ENCODE measurements at places on chromosomes 2 and 18.

- no peak for DNase-seq
Measured at GRCh38 chr2:219125886-219126270, 34.7 kb downstream of the NHEJ1 start.

GRCh38 chr2:275466-275865 lies 10.7 kb downstream of the ACP1 start:
- no peak for DNase-seq

- DNase-seq = no peak
Measured at GRCh38 chr2:10320575-10320931, 17.8 kb downstream of the HPCAL1 start.

- no peak for DNase-seq
Measured at GRCh38 chr2:212638694-212639093, 100.1 kb upstream of the ERBB4 start.

DNA sequence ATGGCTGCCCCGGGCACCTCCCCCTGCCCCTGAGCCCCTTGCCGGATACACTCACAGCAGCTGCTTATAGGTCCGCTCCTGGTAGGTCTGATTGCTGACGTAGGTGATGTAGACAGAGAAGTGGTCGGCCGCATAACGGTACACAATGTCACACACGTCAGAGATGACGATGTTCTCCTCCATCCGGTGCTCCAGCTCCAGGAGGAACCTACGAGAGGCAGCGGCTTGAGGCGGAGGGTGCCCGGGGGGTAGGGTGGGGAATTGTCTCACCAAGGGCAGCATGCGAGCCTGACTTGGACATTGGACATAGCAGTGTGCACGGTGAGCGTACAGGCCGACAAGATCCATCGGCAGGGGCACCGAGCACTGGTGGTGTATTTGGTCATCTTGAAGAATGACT lies 22.8 kb downstream of the SNORC start:
- no peak for DNase-seq

DNA sequence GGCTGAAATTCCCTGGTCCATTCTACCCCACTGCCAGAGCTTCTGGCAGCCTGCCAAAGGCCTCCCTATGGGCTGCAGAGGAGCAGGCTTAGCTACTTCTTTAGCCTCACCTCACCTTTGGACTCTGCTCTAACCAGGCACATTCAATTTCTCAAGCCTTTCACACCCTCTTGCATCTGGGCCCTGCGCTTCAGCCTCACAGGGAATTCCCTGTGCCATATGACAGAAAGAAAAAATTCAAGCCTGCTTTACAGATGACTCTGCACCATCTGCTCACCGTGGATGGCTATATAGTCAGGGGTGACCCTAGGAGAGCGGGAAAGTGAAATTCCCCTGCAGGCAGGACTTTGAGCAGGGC lies 62.5 kb downstream of the REEP1 start:
- no peak for DNase-seq

GRCh38 chr2:158969715-158970240 lies 1.3 kb downstream of the TANC1 start:
- peak; percentile 43 for DNase-seq

GRCh38 chr2:169625781-169626180 lies 41.6 kb downstream of the PPIG start:
- DNase-seq = no peak

- DNase-seq = no peak
Measured at GRCh38 chr2:229571243-229571642, 143.1 kb downstream of the DNER start.

DNA sequence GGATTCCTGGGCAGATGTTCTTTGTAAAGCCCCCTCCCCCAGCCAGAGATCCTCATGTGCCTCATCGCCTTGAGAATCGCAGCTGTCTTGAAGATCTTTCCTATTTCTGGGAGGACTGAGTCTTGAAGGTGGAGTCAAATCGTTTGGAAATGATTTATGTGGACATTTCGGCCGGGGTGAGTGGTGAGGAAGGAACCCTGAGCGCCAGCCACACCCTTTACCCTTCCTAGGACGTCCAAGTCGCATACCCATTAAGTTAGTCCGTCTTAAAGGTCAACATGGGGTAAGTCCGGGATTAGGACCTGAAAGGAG lies 84.9 kb upstream of the ZCCHC2 start:
- peak; percentile 32 for DNase-seq

DNA sequence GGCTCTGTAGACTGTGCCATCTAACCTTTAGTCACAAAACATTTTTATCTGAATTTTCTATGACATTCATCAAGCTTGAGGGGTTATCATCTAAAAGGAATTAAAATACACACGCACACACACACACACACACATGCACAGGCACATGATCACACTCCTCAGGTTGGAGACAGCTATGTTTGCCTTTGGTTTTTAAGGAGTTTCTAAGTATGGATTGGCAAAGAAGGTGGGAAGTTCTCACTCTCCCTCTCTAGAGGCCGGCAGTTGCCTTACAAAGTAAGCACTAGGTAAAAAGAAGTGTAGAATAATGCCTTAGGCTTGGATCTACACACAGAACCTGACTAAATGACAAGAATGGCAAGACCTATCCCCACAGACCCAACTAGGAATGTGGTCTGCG lies 437.1 kb downstream of the ZEB2 start:
- no peak for DNase-seq

DNA sequence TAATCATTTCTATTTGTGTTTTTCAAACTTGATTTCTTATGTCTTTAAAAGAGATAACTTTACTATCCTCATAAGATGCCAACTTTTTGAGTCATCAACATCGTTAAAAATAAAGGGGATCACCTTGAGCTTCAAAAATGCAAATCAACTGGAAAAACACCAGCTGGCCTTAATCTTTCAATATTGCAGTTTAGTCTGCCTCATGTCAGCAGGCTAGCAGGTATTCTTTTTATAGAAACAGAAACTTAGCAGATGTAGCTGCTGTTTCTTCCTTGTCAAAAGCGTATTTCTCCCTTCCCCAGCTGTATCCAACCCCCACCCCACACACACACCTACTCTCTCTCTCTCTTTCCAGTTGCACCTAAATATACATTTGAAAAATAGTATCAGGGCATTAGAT lies 154.1 kb upstream of the ZNF804A start:
- DNase-seq = no peak

DNA sequence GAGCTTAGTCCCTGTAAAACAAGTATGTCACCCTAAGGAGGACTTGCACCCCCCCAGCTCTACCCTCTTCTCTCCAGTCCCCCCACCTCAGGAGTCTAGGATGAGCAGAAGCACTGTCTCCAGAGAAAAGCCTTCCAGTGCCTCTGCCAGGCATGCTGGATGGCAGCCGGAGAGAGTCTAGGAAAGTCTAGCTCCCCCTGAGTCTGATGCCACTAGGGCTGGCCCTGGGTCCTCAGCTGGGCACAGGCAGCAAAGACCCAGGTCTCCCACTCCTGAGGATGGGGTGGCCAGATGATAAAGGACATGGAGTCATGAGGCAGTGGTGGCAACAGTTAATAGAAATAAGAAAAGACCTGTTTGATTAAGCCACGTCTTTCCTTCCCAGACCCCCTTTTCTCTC lies 225.6 kb downstream of the CYP26B1 start:
- DNase-seq = peak; percentile 2

GRCh38 chr18:2368102-2368501 lies 203.2 kb downstream of the METTL4 start:
- DNase-seq = no peak

- DNase-seq = no peak
Measured at GRCh38 chr18:29629493-29630036, 1413.0 kb downstream of the DSC3 start.

- peak; percentile 25 for DNase-seq
Measured at GRCh38 chr2:119645173-119645855, 33.7 kb upstream of the TMEM177 start.

GRCh38 chr2:27000228-27000627 lies 29.8 kb downstream of the MAPRE3 start:
- no peak for DNase-seq

DNA sequence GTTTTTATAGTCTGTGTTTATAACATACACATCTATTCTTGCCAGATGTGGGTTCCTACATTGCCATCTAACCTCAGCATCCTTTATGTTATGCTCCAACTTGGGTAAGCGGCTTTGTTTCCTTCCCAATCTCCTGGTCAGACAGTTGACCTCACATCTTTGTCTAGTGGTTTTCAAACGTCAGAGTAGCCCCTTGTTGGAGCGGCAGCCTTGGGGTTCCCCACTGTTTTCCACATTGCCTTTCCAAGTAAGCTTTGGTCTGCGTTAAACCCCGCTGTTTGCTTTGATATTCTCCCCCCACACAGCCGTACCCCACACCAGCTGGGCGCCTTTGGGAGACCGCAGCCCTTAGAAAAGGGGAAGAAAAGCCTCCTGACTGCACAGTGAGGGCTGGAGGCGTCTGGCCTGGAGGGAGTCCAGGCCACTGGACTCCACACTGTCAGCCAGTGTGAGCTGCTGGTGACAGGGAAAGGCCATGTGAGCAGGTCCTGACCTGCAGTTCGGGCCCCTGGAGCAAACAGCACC lies 83.3 kb downstream of the MALT1 start:
- peak; percentile 15 for DNase-seq

GRCh38 chr2:10012963-10013461 lies 30.3 kb upstream of the KLF11 start:
- DNase-seq = no peak

GRCh38 chr18:9643549-9643948 lies 29.2 kb upstream of the PPP4R1 start:
- DNase-seq = peak; percentile 88

- DNase-seq = no peak
Measured at GRCh38 chr18:39271654-39272053, 1706.1 kb upstream of the CELF4 start.

- no peak for DNase-seq
Measured at GRCh38 chr18:76569644-76570419, 74.8 kb upstream of the ZNF516 start.

GRCh38 chr2:152335726-152336118 lies 748 bp downstream of the FMNL2 start:
- DNase-seq = peak; percentile 50

DNA sequence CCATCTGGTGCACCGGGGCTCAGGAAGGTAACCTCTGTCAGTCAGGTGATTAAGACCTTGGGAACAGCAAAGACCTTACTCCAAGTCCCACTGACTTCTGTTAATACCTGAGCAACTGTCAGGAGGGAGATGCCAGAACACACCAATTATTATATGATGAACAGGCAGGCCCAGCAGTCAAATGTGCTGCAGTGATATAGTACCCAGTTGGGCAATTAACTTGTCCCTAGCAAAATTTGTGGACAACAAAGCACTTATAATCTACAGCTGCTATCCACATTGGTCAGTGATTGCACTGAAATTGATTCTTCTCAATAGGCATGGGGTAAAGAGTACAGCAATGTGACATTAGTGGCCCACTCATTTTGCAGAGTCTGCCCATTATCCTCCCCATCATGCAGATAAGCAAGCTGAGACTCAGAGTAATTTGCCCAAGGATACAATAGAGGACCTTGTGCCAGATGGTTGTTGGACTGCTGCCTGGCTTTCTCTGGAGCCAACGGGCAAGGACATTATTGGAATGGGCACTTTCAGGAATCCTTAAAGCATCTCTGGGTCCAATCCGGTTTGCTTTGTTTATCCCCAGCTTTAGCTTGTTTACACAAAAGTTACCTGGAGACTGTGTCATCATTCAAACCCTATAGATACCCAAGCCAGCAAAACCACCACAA lies 147.6 kb downstream of the CCBE1 start:
- no peak for DNase-seq

- DNase-seq = peak; percentile 52
Measured at GRCh38 chr2:157497638-157498314, 53.9 kb upstream of the CYTIP start.

DNA sequence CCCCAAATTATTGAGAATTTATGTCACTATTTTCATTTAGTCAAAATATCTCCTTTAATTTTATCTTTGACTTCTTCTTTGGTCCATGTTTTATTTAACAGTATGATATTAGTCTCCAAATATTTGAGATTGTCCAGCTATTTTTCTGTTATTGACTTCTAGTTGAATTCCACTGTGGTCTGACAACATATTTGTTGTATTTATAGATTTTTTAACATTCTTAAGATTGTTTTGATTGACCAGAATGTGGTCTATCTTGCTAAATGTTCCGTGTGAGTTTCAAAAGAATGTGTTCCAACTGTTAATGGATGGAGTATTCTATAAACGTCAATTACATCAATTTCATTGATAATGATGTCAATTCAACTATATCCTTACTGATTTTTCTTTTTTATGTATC lies 1452.1 kb downstream of the SUCLG1 start:
- peak; percentile 24 for DNase-seq

- DNase-seq = peak; percentile 96
Measured at GRCh38 chr18:811892-812375, at the start of gene YES1. Gene YES1, minus strand, starts transcription at chr18:812242. Its CDS starts 55,415 bp downstream, at chr18:756827.

DNA sequence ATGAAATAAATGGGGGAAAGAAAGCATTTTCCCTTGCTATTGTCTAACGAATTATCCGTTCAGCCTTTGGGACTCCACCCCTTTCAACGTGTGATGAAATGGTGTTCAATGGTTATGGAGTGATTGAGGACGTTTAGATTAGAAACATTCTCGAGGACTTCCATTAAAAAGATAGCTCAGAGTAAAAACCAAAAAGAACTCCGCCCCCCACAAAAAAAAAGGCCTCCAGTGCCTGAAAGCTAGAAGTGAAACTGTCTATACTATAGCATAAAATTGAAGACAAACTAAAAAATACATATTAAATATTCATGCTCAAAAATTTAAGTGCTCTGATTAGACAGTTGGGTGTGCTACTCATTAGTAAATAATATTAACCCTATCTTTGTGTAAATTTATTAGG lies 3.0 kb upstream of the ZNF516 start:
- no peak for DNase-seq

- DNase-seq = no peak
Measured at GRCh38 chr2:209582281-209582680, 158.4 kb downstream of the MAP2 start.

DNA sequence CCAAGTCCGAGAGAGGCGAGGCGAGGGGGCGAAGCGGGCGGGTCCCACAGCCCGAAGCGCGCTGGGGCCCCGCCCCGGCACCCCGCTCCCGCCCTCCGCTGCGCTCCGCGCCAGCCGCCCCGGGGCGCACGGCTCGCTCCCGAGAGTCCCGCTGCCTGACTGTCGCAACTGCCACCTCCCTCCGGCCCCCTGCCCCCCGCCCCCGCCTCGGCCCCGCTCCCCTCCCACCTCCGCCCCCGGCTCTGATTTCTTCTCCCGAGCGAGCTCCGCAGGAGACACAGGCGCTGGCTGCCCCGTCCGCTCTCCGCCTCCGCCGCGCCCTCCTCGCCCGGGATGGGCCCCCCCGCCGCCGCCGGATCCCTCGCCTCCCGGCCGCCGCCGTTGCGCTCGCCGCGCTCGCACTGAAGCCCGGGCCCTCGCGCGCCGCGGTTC lies at the start of gene WNT6:
WNT6 (plus strand) TSS at position 250 of the 432 bp plus-strand sequence. CDS start 233 bp downstream, outside the sequence.
- peak; percentile 58 for DNase-seq

- DNase-seq = no peak
Measured at GRCh38 chr18:73384246-73384645, 516.5 kb upstream of the NETO1 start.

GRCh38 chr2:14675489-14675888 lies 43.0 kb downstream of the LRATD1 start:
- DNase-seq = no peak

- DNase-seq = peak; percentile 83
Measured at GRCh38 chr18:22559414-22560274, 141.9 kb upstream of the CTAGE1 start.

- peak; percentile 5 for DNase-seq
Measured at GRCh38 chr18:70781860-70782453, 493.1 kb downstream of the SOCS6 start.
